Stromal cell of bone marrow (primary cell): ENCODE measurements at places on chromosomes 16 and 17.
A peak's percentile ranks its signal among the peaks of the same experiment; 100 is the strongest.

GRCh38 chr16:51306886-51307595 lies 156.0 kb upstream of the SALL1 start:
- no peak for DNase-seq

DNA sequence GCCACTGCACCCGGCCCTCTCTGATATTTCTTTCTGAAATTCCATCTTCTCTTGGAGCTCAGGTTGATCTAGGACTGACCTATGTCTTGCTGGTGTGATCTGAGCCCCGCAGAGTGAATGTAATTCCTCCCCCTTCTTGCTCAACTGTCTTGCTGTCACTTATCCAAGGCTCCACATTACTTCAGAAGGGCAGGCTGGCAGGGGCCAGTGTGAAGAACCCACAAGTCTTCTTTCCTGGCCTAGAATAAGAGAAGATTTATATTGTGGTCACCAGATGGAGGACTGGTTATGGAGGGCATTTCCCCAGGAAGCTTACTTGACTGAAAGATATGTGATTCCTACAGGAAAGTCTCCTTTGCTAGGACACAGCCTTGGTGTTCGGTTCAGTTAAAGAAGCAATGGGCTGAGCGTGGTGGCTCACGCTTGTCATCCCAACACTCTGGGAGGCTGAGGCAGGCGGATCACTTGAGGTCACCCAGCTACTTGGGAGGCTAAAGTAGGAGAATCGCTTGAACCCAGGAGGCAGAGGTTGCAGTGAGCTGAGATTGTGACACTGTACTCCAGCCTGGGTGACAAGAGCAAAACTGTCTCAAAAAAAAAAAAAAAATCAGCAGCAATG lies 13.4 kb downstream of the ITGAL start:
- DNase-seq: no peak

- DNase-seq: no peak
Measured at GRCh38 chr16:87474566-87474996, 18.2 kb downstream of the ZCCHC14 start.

DNA sequence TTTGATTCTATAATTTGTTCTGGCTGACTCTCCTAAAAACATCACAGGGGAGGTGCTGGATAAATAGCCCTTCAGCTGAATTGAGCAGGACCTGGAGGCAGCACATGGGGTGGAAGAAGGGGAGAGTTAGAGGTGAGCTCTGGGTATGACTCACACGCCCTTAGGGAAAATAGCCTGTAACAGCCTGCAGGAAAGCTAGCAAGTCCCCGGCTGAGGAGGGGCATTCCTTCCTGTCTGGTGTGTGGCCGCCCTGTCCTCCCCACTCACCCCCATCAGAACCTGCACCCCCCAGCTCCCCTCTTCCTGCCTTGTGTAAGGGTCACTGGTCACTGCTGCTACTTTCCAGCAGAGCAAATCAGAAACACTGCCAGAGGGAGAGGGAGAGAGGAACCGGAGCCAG lies 187.4 kb downstream of the C16orf95 start:
- DNase-seq: no peak

GRCh38 chr16:58264961-58265479 lies 29.8 kb downstream of the PRSS54 start:
- peak; percentile 56 for DNase-seq

- DNase-seq: no peak
Measured at GRCh38 chr17:47732399-47733046, 513 bp upstream of the TBX21 start.

DNA sequence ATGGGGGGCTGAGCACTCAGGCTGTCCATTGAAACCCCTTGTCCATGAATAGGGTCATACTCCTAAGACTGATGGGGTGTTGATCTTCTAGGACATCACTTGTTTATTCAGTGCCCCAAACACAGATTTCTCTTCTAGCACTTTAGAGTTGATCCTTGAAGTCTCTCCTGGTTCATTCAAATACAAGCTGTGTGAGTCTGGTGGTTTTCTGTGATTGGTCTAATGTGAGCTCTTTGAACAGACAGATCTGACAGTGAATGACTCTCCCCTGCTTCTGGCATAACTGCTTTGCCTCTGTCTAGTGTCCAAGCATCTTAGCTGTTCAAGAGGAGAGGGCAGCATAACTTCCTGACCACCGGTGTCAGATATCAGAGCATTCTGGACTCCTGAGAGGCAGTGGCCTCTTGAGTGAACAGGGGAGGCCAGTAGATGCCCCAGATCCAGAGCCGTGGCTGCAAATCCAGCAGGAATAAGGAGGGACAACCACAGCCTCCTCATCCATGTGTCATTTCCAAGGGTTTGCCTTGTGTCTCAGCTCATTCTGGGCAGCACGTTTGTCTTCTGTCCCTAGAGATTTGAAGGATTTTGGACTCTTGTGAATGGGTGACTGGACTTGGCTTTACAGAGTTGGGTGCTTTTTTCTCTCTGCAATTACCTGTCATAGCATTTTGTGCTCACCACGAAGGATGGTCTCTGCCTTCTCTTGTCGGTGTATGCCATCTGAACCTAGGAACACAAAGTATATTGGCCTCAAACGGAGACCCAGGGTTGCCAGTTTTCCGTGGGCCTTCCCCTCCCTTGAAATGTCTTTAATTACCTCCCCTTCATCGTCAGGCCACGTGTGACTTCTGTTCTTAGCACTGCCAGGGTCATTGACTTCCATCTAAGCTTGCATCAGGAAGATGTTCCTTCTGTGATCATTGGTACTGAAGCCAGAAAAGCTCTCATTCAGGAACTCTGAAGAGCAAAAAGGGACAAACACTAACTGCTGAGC lies 13.9 kb upstream of the CLEC18C start:
- DNase-seq: peak; percentile 12

DNA sequence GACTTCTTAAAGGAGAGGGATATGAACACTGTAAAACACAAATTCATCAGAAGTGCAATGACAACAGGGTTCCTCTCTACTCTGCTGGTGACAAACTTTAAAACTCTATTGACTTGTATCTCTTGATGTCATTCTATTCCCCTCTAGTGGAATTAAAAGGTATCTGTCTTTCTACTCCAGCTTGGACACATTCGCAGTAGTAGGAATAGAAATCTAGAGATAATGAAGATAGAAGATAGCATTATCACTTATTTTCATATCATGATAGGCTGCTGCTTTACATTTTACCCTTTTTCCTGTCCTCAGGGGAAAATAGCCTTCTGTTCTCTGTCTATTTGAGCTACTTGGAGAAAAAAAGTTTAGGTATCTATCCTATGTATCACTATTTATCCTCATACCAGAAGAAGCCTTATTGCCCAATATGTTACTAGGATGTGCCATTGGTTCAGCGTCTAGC lies 209.6 kb upstream of the CACNG5 start:
- DNase-seq: no peak

DNA sequence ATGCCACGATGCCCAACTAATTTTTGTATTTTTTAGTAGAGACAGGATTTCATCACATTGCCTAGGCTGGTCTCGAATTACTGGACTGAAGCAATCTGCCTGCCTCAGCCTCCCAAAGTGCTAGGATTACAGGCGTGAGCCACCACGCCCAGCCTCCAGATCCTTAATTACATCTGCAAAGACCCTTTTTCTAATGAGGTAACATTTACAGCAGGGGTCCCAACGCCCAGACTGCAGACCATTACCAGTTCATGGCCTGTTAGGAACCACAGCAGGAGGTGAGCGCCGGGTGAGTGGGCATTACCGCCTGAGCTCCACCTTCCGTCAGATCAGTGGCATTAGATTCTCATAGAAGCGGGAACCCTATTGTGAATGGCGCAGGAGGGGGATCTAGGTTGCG lies 4.0 kb upstream of the RAB11FIP4 start:
- no peak for DNase-seq

DNA sequence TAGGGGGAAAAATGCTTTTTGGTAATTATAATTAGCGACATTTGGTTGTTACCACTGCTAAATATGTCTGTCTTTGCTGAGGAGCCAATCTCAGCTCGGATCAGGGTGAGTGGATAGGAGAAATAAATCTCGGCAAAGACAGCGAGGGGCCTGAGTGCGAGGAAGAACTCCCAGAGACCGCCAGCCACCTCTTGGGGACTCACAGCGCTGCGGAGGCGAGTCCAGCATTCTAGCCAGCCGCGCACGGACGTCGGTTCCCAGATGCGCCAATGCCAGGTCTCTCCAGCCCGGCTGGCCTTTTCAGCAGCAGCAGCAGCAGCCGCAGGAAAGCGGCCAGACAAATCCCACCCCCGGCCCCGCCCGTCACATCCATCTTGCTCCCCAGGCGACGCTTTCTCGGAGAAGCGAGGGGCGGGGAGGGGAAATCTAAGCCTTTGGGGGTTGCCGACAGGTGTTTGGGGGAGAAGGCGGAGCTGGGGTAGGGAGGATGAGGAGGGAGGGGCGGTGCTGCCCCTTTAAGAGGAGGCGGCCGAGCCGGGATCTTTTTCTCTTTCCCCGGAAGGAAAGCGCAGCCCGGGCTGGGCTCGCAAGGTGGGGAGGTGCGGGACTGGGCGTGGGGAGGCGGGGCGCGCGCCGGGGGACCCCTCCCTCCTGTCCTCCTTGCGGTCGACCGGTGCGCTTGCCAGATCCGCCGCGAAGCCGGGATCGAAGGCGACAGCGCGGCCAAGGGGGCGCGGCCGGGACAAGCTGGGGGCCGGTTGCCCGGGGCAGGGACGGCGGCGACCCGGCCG lies at the start of gene ITGA3:
Gene ITGA3 (plus strand): TSS at position 685 of the 791 bp plus-strand sequence. CDS start 330 bp downstream, outside the sequence.
- DNase-seq: peak; percentile 65

- DNase-seq: no peak
Measured at GRCh38 chr16:12356632-12357340, 380.3 kb downstream of the SNX29 start.

- DNase-seq: no peak
Measured at GRCh38 chr17:7437950-7438614, 1.2 kb upstream of the FGF11 start.

DNA sequence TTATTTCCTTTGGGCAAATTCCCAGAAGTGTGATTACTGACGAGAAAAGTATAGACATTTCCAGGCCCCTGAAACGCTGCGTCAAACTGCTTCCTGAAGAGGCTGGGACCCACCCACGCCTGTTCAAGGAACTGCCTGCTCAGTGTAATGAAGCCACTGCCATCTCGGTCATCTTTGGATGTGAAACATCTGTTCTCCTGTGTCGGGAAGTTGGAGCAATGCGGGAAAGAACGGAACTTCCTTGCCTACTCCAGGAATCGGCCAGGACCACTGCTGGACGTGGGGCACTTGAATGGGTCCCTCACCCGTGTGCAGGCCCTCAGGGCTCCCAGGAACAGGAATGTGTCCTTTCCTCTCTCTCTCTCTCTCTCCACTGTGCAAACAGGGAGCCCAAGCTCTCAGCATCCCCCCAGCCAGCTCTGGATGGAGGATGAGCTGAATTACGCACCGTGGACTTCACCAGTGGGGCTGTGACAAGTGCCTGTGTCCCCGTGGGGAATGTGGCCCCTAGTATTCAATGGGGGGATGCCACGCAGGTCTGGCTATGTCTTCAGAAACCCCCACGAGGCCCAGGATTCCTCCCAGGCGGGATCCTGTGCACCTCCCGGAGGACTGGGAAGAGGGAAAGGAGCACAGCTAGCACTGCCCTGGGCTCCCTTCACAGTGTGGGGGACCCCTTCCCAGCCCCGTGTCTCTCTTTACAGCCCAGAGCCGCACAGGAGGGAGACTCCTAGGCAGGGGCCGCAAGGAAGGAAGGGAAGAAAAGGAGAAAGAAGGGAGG lies 18.3 kb upstream of the LITAF start:
- DNase-seq: no peak

DNA sequence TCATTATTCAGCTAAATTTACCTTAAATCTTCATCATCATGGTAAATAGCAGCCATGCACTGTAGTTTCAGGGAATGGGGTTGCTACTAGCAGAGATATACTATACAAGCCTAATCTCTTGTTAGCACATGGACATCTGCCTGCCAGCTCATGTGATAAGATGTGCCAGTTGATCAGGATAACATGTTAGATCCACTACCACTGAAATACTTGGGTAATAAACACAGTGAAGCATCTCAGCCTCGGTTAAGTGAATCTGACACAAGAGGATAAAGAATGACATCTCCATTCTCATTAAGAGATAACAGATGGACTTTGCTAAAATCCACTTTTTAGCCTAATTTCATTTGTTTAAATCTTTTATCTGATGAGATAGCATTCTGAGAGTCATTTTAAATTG lies 256.1 kb downstream of the CDH8 start:
- DNase-seq: no peak

- peak; percentile 14 for DNase-seq
Measured at GRCh38 chr16:27127308-27127707, 60.6 kb downstream of the C16orf82 start.

DNA sequence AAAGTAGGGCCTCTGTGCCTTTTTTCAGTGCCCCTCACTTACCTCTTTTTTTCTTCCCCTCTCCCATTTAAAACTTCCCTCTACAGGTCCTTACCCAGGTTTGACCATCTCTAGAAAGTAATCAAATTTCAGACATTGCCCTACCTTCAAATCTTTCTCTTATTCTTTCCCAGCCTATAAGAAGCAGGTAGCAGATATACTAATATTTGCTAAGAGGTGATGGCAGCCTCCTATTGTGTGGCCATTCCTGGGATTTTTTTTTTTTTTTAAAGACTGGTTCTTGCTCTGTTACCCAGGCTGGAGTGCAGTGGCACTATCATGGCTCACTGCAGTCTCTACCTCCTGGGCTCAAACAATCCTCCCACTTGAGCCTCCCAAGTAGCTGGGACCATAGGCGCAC lies 111.1 kb upstream of the HAS3 start:
- no peak for DNase-seq

- peak; percentile 9 for DNase-seq
Measured at GRCh38 chr17:44898768-44899073, 524 bp downstream of the EFTUD2 start.

DNA sequence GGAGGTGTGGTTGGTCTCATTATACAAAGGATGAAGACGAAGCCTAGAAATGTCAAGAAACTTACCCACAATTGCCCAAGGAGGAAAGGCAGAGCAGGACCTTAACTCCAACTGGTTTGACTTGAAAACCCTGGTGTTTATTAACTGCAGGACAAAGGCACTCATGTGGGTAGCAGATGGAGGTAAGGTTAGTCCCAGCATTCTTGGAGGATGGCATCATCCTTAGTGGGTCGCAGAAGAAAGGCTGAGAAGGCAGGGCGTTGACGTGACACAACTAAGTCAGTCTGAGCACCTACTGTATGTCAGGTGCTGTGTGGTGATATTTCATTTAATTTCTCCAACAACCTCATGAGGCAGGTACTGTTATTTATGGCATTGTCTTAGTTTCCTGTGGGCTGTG lies 101.3 kb downstream of the HAPSTR1 start:
- DNase-seq: no peak

- DNase-seq: no peak
Measured at GRCh38 chr17:48619826-48620449, 4.8 kb upstream of the HOXB8 start.

- DNase-seq: no peak
Measured at GRCh38 chr17:69497161-69497560, 82.7 kb downstream of the MAP2K6 start.

DNA sequence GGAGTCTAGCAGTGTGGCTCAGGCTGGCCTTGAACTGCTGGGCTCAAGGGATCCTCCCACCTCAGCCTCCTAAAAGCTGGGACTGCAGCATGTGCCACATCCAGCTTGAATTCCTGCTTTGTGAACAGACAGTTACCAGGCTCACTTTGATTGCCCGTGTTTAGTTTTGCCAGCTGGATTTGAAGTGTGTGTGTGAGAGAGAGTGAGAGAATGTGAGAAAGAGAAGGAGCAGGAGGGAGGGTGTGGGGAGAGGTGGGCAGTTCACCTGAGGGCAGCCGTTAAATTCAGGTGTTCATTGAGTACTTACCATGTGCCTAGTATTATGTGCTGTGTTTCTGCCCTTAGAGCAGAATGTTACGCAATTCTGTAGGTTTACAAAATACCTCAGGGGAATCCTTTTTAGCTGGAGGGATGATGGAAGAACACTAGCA lies 4.7 kb downstream of the DUSP14 start:
- DNase-seq: no peak
